RKO (cell line): ENCODE measurements at places on chromosomes 3 and 15.

DNA sequence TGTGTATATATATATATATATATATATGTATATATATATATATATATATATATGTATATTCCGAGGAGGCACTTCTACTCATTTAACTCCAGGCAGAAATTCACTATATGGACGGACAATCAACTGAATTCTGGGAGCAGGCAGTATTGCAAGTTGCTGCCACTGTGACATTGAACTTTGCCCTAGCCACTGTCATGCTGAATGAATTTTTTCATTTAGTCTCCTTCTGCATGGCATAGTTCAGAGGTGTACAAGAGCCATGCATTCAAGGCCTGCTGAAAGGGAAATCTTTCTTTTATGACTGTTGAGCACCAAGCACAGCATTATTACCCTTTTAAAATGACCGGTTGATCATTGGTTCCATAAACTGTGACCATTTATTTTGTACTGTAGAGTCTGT is 176.2 kb upstream of the THRB start:
- no peak for DNase-seq

- DNase-seq: no peak
Measured at GRCh38 chr3:130316169-130316568, 29.3 kb upstream of the COL6A5 start.

- no peak for DNase-seq
Measured at GRCh38 chr3:34294240-34294639, 495.8 kb downstream of the PDCD6IP start.

GRCh38 chr15:62455441-62455921 is 290.4 kb upstream of the C2CD4B start:
- DNase-seq: no peak

- no peak for DNase-seq
Measured at GRCh38 chr3:134641671-134642300, 9.0 kb downstream of the KY start.

- DNase-seq: no peak
Measured at GRCh38 chr15:73884159-73884558, 10.8 kb downstream of the TBC1D21 start.

DNA sequence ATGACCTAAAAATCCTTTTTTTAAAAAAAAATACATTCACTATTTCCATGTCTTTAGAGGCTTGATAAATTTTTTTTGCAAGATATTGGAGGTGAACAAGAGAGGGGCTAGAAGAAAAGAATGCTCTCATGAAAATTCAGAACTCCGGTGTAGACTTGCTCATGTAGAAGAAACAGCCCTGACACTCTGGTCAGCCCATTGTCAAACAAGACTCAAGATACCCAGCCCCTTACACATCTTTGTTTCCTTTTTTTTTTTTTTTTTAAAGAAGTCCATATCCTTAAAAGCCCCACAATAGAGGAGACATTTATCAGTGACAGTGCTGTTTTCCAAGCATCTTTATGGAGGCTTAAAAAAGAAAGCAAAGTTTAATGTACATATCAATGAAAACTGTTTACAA is 196.8 kb upstream of the RORA start:
- DNase-seq: no peak

DNA sequence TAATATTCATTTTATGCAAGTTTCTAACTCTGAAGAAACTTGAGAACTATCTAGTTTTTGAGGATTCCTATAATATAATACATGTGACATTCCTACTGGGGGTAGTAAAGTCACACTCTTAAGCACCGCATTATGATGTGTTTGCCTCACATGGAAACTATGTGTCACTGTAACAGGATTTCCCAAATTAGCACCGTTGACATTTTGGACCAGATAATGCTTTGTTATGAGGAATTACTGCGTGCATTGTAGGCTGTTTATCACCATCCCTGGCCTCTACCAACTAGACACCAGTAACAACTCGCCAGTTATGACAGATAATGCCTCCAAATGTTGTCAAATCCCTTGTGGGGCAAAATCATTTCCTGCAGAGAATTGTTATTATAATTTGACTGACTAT is 267.8 kb downstream of the RAP2B start:
- peak; percentile 32 for DNase-seq

DNA sequence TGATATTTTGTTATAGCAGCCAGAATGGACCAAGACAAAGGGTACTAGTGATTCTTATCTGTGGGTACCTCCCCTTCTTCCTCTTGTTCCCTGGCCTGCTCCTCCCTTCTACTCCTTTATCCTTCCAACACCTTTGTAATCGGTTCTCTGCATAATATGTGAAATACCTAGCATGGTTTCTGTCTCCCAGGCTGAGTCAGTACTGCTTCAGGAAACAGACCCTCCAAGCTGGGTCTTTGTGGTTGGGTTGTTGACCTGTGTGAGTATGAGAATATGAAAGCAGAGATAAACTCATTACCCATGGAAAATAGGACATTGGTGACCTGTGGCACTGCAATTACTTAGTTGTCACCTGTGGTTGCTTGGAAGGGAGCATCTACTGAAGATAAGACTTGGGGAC is 69.3 kb upstream of the KLF13 start:
- no peak for DNase-seq

- no peak for DNase-seq
Measured at GRCh38 chr3:114584734-114585371, 291.0 kb downstream of the TIGIT start.

DNA sequence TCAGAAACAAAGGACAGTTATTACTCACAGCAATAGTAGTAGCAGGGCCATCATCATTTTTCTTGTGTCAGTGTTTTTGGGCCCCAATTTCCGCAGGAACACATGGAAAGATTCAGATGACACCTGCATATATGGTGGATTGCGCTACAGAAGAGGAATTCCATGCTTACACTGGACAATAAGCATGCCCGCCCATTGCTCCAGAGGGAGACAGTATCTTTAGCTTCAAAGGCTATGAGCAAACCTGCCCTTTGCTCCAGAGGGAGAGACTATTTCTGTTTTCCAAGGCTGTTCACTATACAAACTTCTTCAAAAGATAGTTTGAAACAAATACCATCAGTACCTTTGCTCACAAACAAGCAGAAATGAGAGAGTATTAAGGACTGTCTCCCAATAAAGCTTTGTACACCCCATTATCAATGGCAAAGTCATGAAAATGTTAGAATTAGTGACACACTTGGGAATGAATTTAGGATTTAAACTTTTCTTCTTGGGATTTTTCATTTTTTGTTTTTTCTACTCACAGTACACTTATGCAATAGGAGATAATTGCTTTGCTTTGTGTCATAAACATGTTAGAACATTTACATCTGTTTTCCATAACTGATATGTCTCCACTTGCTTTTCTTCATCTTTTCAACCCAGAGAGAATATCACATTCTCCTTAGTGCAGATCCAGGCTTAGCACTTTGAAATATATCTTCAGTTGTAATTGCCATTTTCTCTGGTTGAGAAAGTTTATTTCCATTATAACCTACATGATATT is 564.5 kb upstream of the ZNF717 start:
- DNase-seq: no peak

DNA sequence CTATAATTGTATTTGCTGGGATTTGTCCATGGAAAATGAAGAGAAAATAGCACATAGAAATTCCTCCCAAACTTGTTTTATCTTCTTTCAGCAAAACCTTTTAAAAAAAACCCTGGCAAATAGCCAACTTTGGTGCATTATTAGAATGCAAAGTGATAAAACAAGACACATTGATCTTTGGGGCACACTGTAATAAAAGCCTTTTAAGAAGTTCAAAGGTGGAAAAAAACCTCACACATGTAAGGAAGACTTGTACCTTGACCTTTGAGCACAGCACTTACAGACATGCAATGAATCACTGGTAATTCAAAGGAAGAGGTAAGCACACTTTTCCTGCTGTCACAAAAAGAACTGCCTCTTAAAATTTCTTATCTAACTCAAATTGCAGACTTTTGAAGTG is 8.0 kb upstream of the MORC1 start:
- no peak for DNase-seq

DNA sequence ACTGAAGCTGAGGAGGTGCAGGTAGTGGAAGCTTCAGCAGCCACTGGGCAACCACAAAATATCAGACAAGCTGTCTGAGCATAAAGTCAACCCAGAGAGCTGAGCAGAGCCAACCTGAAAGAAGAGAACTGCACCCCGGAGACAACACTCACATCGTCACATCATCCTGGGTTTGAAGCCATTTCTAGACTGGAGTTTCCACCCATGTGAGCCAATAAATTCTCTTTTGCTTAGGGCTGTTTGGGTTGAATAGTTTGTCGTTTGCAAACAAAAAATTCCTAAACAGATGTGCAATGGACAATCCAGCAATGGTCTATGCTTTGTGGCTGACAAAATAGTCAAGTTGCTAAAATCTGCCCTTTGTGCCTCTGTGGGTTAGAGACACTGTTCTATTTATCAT is 15.3 kb upstream of the RAD18 start:
- DNase-seq: no peak

- peak; percentile 72 for DNase-seq
Measured at GRCh38 chr3:50639055-50639494, 22.1 kb downstream of the MAPKAPK3 start.

DNA sequence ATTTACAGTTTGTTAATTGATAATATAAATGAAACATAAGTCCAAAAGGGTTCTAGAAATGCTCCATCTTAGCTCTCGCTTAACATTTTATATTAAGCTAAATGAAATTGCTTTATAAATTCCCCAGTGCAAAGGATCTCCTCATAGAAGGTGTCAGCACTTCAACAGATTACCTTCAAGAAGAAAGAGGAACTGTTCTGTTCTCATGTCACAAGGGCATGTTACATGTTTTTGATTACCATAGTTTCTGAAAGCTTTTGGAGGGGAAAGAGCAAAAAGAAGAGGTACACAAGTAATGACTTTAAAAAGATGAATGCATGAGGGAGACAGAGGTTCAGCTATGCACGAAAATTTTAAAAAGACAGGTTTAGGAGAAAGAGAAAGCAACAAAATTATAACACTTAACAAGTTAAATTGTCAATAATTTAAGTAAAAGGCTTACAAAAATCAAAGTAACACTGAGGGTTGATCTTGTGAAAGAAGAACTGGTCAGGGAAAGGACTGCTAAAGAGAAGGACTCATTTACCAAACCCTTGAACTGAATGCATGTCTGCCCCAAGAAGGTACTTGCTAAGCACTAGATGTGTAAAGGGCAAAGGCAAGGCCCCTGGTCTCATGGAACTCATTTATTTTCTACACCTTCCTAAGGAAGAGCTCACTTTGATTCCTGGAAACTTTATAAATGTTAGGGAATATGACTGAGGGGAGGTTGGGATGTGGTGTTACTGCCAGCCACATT is 45.1 kb downstream of the CCDC191 start:
- DNase-seq: no peak

DNA sequence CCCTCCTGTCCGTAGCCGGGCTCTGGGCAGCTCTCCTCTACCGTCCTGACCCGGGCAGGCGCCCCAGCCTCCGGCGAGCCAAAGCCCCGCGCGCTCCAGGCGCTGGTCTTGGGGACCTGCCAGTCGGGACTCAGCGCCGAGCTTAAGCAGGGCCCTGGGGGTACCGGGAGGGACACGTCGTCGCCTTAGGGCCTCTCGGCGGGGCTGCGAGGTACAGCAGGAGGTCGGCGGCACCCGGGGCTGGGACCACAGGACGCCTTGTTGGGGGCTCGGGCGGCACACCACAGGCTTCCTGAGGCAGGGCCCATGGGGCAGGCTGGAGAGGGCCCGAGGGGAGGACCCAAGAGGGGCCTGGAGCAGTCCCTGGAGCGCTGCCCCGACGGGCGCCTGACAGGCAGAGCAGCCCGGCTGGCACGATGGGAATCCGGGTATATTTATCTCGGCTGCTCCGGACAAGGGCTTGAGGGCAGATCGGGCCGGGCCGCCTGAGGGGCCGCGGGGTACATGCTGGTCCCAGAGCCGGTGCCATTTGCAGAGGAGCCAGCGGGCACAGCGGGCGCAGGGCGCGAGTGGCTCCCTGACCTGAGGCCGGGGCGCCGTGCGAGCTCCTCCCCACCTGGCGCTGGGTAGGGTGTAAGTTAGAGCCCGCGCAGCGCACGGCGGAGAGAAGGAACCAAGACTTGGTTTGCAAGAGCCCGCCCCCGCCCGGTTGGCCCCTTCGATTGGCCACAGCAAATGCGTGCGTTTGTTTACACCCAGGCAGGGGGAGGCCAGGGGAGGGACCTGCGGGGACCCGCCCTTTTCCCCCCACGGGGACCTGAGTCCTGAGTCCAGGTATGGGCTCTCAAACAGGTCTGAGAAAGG is 574 bp downstream of the SLC38A3 start:
- DNase-seq: no peak

GRCh38 chr3:21142949-21143348 is 608.1 kb downstream of the ZNF385D start:
- no peak for DNase-seq

DNA sequence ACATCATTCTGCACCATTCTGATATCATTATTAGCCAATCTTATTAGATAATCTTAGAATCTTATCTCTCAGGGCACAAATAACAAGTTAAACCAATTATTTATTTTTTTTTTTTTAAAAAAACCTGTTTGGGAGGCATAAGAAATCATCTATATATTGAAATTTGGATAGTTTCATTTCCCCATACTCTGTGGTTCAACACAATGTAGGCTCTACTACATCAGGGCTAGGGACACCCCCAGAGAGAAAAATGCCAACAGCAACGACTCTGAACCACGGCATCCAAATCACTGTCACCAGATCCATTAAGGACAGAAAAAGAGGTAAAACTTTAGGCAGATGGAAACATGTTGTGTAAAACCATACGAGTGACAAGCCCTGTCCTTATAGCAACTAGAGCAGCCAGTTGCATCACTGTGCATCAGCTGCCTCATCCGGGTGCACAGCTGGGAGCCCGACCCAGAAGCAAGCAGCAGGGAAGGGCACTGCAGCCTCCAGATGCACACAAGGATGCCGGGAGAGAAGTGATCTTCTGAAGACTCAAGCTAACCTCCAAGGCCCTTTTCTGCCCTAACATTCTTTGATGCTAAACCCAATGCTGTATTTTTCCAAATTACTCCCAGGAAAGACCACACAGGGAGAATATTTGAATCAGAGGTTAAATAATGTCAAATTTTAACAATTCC is 381.1 kb downstream of the CTNNB1 start:
- DNase-seq: no peak

DNA sequence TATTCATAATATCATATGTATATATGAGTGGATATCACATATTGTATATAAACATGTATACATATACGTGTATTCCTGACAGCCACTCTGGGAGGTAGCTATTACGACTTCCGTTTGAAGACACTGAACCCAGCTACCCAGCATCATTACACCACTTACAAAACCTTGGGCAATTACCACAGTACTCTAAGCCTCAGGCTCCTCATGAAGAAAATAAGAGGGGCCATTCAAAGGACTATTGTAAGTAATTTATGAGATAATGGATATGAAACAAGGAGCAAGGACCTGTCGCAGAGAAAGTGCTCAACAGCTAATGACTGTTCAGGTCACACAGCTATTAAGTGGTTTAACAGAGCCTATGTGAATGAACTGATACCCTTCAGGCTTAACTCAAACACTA is 52.4 kb downstream of the KCNMB2 start:
- no peak for DNase-seq

- no peak for DNase-seq
Measured at GRCh38 chr3:53813229-53813628, 33.0 kb downstream of the CHDH start.

DNA sequence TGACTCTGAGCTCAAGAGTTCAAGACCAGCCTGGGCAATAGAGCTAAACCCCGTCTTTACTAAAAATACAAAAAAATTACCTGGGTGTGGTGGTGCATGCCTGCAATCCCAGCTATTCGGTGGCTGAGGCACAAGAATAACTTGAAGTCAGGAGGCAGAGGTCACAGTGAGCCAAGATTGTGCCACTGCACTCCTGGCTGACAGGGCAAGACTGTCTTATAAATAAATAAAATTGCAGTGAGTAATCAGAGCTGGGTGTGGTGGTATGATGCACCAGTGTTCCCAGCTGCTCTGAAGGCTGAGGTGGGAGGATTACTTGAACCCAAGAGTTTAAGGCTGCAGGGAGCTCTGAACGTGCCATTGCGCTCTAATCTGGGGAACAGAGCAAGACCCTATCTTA is 55.9 kb upstream of the GCNT3 start:
- no peak for DNase-seq
